DND-41 (cell line): ENCODE measurements at places on chromosomes 7 and 10.

DNA sequence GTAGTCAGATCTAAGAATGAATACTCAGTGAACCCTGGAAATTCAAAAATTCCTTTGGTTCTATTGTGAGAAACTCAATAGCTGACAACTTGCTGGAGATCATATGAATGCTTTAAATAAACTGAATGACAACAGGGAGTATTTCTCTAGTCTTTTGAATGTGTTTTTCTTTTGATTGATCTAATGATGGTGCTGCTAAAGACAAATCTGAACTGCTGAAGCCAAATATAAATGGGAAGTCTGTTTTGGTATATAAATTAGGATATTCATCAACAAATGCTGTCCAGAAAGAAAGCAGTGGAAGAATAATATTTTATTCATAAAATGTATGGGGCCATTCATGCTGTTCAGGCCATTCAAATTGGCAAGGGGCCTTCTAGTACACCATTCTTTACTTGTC is 79.4 kb downstream of the ITGB1 start:
- no peak for DNase-seq

GRCh38 chr7:128347647-128348097 is 4.0 kb upstream of the RBM28 start:
- peak; percentile 52 for DNase-seq

DNA sequence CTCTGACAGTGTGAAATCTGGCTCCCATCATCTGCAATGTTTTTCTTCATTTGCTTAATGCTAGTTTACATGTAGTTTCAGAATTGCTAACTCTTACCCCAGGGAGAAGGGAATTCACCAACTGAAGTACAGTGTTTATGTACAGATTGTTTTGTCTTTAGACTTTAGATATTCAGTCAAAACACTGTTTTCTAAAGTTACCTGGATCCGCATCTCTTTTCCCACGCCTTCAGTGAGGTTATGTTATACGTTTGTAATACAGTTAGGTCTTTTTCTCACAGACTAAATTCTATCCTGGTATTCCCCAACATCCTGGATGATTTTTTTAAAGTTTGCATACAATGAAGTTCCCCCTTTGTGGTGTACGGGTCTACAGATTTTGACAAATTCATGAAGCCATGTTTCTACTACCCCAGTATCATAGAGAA is 3.2 kb upstream of the LYZL1 start:
- no peak for DNase-seq

DNA sequence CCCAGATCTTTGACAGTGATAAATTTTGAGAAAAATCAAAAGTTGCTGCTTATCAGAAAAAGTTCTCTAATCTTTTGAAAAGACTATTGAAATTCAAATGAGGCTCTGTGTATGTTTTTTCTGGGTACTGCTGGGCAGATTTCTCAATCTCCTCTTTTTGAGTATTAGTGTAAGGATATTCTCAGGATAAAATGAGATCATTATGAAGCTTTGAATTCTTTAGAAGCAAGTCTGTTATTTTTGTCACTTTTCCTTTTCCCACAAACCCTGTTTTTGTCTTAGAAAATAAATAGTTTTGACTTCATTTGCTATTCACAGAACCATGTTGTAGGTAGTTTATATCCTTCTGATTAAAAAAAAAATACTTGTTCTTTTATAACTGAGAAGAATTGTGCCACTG is 7.9 kb downstream of the STAM start:
- no peak for DNase-seq

DNA sequence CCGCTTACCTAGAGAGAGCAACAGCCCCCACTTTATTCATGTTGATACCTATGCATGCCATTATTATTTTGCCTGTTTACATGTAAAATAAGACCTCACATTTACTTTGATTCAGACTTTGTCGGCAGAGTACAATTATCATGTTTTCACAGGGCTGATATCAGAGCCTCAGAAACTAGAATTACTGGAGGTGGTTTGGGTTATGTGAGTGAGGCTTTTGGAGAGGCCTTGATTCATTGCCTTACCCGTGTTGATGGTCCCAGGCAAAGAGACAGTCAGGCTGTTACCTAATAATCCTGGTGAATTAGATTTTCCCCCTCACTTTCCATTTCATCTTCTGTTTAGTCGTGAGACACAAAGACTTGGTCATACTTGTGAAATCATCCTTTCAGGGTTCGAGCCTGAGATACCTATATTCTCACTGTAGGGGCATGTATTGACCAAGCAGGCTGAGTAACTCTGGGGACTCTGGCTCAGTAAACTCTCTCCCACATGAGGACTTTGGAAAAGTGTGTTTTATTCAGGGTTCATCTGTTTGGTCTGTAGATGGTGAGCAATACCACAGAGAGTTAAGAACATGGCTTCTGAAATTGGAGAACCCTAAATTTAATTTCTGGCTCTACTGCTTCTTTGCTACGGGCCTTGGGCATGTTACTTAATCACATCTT is 150.9 kb downstream of the CELF2 start:
- no peak for DNase-seq

GRCh38 chr10:4450981-4451908 is 374.8 kb upstream of the AKR1E2 start:
- peak; percentile 71 for DNase-seq

DNA sequence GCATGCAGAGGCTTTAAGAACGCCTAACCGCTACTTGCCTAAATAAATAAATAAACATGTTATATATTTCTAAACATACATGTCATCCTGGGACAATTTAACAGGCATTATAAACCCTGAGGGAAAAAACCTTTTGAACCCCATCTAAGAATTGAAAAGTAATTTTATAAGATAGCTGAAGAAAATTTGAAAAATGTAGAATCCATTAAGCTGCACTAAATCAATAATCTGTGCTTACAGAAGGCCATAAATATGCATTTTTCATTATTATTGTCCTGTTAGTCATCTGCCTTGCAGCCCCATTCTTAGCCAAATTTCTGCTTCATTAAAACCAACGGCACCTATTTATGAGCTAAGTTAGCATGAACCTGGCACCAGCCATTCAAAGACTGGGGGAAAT is 24.2 kb downstream of the LYZL1 start:
- no peak for DNase-seq

DNA sequence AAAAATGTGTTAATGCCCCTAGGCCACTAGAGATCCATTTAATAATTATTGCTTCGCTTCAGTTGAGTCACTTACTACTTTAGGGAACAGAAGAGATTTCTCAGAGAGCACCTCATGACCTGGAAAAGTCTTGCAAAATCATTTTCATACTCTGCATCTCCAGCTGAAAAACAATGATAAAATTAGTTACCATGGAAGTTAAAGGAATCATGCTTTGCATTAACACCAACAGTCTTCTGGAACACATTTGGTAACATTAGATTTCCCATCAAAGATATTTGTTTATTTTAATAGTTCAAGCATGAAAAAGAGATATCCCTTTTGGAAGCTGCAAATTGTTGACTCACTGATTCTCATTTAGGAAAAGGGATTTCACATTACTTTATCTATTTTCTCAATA is 1.8 kb upstream of the STEAP2 start:
- DNase-seq: no peak

DNA sequence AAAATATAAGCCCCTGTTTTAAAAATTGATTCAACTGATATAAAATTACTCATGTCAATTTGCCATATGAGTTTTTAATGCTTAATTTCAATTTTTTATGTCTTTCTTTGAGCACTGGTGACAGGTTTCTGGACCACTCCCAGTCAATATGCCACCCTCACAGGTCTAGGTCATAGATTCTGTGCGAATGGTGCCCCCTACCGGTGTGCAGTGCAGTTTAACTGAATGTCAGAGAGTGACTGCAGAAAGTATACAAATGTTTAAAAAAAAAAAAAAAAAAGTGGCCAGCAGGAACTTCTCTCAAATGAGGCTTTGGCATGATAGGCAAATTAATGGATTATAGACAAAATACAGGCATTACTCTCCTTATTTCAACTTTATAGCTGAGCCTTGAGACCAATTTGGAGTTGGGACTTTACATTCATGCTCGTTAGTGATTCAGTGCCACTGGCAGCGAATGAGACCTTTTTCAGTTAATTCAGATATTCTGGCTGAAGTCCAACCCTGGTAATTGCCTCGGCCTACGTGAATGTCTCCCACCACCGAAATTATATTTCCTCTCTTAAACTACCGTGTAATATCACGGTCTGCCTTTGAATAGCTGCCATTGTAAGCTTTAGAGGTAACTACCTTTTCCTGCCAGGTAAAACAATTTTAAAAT is 427.6 kb downstream of the PHTF2 start:
- DNase-seq: peak; percentile 26

- DNase-seq: no peak
Observed at GRCh38 chr7:48091506-48092433, 2.7 kb downstream of the UPP1 start.

GRCh38 chr7:65449505-65449852 is 75.8 kb downstream of the ZNF92 start:
- DNase-seq: no peak

DNA sequence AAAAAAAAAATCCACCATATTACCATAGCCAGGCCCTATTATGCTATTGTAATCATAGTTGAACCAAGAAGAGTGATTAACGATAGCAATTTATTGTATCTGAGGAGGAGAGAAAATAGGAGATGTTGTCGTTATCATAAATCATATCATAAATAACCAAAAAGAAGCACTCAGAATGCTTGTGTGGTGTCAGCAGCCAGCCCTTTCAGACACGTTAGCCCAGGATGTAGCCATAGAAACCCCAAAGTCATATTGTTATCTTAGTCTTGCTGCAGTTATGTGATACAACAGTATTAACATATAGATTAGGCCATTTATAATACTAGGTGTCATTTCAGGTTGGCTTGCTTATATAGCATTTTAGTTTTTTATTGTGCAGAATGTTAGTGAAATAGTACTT is 102.2 kb upstream of the GATA3 start:
- no peak for DNase-seq

DNA sequence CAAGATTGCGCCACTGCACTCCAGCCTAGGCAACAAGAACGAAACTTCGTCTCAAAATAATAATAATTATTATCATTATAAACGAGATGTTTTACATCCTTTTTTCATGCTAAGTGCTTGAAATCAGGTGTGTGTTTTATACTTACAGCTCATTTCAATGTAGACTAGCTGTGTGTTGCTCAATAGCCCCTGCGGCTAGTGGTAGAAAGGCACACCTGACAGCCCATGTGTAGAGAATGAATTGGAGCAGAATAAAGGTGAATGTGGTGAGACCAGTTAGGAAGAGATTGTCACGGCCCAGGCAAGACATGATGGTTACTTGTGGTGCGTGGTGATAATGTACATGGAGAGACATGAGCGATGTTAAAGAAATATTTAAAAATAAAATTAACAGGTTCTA is 86.7 kb upstream of the TMEM26 start:
- DNase-seq: no peak

DNA sequence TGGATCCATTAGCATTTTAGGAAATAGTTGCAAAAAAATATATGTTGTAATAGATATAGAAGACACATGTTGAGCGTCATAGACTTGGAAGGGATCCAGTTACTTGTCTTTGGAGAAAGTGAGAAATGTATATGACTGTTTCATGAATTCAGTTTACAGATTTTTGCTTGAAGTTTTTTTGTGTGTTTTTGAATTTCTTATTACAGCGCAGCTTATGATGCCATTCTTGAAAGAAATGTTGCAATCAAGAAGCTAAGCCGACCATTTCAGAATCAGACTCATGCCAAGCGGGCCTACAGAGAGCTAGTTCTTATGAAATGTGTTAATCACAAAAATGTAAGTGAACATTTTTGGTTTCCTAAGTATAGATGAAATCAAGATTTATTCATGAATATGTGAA is 98.2 kb downstream of the MAPK8 start:
- no peak for DNase-seq

DNA sequence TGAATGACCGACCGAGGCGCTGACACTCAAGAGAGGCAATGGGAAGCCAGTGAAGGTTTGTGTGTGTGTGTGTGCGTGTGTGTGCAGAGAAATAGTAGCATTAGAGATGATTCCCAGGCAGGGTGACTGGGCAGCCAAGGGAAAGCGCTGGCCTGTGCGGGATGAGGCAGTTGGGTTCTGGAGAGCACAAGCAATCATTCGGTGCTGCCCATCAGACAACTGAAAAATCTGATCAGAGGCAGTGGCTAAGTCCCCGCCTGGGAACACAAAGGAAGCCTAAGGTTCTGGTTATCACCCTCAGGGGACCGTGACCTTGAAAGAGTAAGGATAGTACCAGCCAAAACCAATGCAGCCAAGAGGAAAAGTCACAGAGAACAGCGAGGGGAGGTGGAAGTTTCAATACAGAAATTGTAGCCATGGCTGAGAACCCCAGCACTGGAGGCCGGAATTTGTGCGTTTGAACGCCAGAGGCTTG is 868 bp upstream of the PDCD4 start:
- DNase-seq: no peak

- no peak for DNase-seq
Observed at GRCh38 chr10:111151595-111152307, 74.9 kb downstream of the ADRA2A start.

GRCh38 chr10:92999191-92999590 is 61.4 kb upstream of the CYP26C1 start:
- no peak for DNase-seq

DNA sequence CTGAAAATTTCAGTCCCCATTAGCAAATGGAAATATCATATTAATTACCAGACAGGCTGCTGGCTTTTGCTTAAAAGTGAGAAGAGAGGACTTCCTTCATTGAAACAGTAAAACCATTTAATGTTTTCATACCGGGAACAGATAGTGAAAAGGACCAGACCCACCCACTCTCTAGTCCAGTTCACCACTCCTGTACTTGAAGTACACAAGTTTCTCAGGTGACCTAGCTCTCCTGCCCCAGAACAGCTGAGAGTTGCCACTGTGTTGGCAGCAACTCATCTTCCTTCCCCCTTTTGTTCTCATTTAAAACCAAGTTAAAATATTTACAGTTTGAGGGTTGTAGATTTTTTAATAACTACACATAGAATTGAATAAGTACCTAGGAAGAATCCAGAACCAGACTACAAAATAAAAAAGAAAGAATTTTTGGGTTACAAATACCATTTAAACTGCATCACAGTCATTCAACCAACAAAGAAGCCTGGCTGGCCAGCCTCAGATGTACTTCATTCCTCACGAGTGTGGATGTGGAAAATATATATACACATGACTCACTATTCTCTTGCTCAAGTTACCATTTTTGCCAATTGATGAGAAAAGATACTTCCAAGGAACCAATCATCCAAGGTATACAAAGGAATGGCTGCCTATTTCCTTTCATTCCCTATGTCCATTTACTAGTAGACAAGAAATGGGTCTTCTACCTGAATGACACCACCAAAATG is 68.1 kb downstream of the VPS41 start:
- no peak for DNase-seq

DNA sequence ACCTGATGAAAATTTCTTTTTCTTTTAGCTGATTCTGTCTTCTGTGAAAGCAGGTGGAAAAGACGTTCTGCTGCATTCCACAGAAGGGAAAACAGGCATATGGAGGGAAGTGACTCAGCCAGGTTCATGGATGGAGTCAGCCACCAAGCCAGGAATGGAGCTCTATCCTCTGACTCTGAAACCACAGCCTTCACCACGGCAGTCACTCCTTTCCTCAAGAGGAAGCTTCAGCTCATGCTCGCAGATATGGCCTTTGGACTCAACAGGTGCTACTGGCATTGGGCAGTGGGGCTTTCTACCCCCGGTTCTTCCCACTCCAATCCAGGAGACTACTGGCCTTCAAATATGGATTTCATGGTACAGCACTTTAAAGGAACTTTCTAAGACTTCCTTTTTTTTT is 11.5 kb upstream of the PLAU start:
- no peak for DNase-seq

- DNase-seq: no peak
Observed at GRCh38 chr7:47104206-47104549, 477.7 kb downstream of the TNS3 start.

GRCh38 chr7:64951250-64951848 is 39.5 kb downstream of the ZNF117 start:
- no peak for DNase-seq
